ACHN (cell line): ENCODE measurements at places on chromosomes 3 and 15.

DNA sequence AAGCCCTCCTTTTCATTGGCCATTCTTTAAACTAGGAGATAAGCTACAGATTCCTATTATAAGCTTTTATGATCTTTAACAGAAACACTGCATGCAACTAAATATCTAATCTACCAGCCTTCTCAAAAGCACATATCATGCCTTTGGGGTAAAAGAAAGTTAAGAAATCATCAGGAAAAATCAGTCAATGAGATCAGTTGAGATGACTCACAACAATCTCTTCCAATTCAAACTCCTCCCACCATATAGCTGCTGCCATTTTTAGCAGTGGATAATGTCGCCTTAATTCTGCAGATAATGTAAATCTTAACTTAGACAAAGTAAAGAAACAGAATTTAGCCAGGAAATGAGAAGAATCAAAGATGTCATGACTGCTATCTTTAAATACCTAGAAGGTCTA is 135.2 kb upstream of the BCL6 start:
- no peak for DNase-seq

GRCh38 chr3:42537350-42537749 is 34.9 kb downstream of the VIPR1 start:
- DNase-seq = no peak

DNA sequence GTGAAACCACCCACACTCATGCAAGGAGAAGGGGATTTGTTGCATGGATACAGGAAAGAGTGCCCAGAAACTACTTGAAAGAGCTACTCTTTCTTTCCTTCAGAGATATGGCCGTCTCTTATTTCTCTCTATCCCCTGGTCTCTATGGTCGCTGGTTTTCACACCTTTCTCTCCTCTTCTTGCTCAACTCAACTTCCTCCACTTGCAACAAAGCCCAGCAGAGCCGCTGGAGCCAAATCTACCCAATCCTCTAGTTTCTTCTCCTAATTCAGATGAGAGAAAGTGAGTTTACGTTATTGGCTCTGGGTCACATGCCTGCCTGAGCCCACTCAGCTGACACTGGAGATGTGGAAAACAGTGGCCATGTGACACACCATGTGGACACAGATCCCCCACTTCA is 215.2 kb downstream of the OSBPL10 start:
- DNase-seq = no peak

GRCh38 chr15:91992945-91993344 is 139.4 kb downstream of the SLCO3A1 start:
- no peak for DNase-seq

DNA sequence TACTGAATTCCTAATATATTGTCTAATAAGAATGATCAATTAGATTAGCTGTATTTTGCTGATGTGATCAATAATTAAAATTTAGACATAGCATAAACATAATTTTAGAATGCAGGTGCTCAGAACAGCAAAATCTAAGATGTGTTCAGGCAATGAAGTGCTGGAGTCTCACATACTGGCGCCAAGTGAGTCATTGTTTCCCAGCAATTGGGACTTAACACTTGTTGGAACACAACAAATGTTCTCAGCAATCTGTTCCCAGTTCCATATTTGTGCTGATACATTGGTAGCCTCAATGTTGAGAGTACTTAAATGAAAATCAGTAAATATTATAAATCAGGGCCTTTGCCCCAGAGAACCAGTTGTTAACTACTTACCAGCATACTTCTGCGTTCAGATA is 619.0 kb downstream of the ROBO1 start:
- no peak for DNase-seq

GRCh38 chr3:193871220-193871485 is 264.8 kb upstream of the HES1 start:
- DNase-seq = no peak
